ENCODE measurements at places on chromosomes 11 and 22.

DNA sequence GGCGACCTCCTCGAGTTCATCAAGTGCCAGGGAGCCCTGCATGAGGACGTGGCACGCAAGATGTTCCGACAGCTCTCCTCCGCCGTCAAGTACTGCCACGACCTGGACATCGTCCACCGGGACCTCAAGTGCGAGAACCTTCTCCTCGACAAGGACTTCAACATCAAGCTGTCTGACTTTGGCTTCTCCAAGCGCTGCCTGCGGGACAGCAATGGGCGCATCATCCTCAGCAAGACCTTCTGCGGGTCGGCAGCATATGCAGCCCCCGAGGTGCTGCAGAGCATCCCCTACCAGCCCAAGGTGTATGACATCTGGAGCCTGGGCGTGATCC is 542 bp downstream of the TSSK2 start:
- DNase-seq = no peak

GRCh38 chr11:27081056-27081455 is 40.4 kb downstream of the BBOX1 start:
- no peak for DNase-seq

DNA sequence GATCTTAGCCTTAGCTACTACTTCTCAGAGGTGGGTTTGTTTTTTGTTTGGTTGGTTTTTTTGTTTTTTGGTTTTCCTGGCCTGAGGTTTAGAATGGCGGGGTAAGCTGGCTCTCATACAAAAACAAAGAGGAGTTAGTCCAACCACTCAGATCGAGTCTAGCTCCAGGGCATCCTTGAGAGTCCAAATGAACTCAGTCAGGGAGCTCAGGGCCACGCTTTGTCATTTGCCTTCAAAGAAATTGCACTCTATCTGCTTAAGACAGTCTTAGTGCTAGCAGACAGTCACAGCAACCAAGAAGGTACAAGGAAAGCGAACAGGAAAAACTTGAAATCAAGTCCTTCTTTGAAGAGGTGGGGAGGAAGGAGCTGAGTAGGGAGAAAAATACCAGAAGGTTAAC is 11.1 kb downstream of the C11orf42 start:
- DNase-seq = no peak

DNA sequence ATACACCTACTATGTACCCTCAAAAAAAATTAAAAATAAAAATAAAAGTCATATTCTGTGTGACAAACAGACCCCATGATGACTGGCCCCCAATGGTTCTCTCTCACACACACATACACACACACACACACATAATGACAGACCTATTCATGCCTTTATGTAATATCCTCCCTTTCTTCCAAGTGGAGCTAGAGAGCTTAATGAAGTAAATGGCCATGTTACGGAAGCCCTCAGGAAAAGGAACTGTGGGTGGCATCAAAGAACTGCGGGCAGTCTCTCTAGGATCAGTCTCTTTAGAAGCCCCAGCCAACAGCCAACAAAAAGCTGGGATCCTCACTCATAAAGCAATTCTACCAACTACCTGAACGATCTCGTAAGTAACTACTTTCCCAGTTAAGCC is 125.5 kb downstream of the SIK3 start:
- no peak for DNase-seq

DNA sequence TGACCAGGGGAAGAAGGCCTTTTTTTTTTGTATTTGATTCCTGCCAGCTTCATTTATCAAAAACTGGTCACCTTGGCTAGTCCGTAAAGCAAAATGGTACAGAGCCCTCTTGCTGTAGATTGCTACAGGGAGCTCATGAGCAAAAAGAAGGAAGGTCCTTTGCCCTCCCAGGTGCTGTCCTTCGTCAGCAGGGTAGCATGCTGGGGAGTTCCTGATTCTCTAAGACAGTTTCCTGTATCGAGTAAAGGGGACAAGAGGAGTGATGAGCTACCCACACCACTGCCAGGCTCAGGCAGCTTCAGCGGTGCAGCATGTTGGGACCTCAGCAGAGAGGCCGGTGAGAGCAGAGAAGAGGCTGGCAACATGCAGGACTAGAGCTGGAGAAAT is 67.8 kb upstream of the CSNK2A3 start:
- DNase-seq = no peak

DNA sequence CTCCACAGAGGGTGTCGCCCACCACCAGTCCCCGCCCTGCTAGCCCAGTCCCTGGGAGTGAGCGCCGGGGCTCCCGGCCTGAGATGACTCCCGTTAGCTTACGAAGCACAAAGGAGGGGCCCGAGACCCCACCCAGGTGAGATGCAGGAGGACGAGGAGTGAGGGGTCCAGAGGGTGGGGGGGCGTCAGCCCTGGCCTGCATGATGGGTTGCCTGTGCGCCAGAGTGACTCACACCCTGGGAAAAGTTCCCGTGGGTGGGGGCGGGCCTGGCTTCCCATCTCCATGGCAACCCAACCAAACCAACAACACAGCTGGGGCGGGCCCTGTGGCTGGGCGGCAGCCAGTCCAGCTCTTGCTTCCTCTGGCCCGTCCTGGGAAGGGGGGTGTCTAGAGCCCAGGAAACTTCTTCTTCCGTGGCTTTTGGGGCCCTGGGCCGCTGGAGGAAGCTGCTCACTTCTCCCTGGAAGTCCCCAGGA is 4.5 kb downstream of the GAS2L1 start:
- peak; percentile 83 for DNase-seq

DNA sequence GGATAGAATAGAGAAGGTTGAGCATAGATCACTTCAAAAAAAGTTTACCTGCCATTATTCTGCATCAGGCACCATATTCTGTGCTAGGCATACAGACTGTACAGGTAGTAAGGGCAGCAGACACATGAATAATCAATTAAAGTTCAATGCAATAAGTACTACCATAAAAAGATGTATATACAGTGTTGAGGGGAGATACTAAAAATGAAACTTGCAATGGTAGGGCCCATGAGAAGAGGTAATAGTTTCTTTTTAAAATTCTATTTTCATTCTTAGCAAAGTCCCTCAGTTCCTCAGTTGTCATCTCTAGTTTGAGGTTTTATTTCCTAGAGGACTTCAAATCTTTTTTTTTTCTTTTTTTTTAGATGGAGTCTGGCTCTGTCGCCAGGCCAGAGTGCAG is 819.9 kb downstream of the FAM181B start:
- DNase-seq = no peak

DNA sequence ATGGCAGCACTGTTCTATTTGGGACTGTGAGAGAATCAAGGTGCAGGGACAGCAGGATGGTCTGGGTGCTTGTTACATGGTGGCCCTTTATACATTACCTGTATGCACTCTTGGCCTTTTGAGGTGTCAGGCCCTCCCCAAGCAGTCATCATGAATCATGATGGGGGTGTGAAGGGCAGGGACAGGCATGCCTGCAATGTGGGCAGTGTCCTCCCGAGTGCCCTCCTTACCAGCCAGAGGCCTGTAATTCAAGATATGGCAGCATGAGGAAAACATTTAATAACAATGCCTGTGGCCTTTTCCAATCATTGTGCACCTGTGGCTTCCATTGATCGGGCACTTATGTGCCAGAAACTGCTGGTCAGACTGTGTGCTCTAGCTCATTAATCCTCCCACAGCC is 25.5 kb upstream of the CYP2D6 start:
- DNase-seq = no peak

DNA sequence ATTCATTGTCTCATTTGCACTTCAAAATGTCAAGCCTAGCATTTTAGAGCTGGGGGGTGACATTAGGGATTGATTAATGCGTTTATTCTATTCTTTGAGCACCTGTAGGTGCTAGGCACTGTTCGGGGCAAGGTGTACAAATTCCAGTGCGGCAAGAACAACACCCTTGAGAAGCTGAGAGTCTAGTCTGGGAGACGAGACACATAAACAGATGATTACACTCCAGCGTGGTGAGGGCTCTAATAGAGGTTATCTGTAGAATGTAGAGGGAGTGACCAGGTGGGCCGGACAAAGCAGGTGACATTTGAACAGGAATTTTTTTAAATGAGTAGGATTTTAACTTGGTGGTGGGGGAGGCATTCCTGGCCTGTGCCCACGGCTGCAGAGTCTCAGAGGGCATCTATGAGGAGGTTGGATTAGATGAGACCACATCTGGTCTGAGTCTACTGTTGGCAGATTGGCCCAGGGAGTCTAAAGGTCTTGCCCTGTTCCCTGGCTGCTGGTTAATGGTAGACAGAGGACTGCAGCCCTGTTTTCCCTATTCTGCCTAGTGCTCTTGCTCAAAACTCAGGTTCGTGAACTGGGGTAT is 970 bp downstream of the CAT start:
- DNase-seq = no peak

DNA sequence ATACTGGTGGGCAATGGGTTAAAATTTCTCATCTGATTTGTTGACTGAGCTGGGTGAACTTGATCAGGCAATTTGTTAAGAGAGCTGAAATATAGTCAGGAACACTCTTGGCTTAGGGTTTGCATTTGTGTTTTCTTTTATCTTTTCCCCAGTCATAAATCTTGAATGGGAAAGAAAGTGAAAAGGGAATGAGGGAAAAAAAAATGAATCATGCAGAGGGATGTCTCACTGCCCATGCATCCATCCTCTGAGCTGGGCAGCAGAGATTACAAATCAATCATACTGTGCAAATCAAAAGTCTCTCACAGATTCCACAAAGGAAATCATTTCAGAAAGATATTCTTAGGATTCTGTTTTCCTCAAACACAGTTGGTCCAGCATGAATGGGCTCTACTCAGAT is 174.2 kb upstream of the MPPED2 start:
- no peak for DNase-seq

- no peak for DNase-seq
Observed at GRCh38 chr22:20012741-20013331, 3.8 kb downstream of the ARVCF start.

DNA sequence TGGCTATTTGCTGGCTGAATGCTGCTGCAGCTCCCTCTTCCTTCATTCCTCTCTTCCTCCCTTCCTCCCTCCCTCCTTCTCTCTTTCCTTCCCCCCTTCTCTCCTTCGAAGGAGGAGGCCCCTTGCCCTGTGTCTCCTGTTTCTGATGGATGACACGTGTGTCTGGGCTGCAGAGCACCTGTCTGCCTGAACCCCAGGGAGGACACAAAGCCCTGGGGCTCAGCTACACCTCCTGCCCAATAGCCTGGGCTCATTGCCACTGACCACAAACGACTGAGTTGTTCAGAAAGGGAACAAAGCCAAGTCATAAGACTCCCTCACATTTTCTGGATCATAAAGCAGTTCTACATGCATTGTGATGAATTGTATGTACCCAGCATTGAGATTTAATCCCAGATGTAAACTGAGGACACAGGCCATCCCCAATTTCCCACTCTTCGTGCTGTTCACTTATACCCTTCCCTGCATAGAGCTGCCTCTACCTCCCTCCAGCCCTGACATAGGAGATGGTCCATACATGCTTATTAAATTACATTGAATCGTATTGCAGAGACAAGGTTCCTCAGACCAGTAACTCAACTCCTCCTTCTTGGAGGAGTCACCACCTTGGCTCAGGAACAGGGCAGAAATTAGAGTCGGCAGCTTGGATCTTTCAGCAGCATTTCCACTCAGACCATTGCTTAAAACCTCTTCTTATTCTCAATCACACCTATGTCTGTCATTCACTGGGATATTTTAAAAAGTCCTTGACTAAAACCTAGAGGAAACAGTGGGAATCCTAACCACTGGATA is 1.2 kb downstream of the CSRP3 start:
- DNase-seq = peak; percentile 75

DNA sequence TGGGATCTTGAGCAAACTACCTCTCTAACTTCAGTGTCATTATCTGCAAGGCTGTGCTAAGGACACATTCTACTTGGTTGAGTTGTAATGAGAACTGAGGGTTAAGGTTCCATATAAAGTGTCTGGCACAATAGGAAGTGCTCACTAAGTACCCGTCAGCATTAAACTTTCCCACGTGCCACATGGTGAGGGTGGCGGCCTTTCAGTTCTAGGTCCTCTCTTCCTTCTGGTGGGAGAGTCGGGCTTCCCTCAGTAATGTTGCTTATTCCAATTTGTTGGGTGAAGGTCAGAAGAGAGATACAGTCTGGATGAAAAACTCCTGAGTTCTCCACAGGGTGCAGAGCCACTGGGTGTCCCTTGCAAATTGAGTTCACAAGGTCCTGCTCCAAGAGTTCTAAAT is 4.6 kb upstream of the CD6 start:
- no peak for DNase-seq

GRCh38 chr22:39242595-39243438 is 2.0 kb downstream of the PDGFB start:
- DNase-seq = no peak

DNA sequence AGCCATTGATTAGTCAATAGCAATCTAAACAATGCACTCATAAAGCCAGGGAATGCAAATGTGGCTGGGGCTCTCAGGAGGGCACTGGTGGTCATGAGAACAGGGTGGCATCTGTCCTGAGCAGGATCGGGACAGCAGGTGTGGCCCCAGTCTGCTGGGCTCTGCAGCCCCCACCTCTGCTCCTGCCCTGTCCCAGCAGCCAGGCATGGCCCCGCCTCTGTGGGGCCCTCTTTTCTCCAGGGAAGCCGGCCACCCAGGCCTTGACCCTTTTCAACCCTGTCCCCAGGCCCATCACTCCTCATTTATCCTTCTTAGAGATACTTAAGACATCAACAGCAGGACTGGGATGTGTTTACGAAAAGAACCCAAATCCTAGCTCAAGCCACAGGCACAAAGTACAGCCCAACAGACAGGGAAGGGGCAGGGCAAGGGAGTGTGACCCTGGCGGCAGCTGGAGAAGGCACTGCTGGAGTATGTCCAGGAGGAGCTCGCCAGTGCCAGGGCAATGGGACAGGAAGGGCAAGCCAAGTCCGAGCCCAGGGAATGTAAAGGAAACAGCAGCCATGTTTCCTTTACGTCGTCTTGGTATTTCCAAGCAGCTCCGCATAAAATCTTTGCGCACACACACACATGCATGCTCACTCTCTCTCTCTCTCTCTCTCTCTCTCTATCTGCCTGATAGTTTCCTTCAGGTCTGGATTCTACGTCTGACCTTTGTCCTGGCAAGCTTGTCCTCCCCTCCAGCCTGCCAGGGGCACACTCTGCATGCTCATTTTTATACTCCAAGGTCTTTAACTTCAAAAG is 59.9 kb downstream of the DGCR2 start:
- no peak for DNase-seq

GRCh38 chr22:39940757-39941305 is 19.4 kb upstream of the TMA7B start:
- no peak for DNase-seq

GRCh38 chr11:67302571-67303131 is 679 bp upstream of the SSH3 start:
- DNase-seq = no peak

- DNase-seq = no peak
Observed at GRCh38 chr11:109864151-109864661, 229.0 kb upstream of the ZC3H12C start.

Data from retinal pigment epithelial cell (primary cell).